ENCODE measurements at places on chromosomes 5 and 9.

DNA sequence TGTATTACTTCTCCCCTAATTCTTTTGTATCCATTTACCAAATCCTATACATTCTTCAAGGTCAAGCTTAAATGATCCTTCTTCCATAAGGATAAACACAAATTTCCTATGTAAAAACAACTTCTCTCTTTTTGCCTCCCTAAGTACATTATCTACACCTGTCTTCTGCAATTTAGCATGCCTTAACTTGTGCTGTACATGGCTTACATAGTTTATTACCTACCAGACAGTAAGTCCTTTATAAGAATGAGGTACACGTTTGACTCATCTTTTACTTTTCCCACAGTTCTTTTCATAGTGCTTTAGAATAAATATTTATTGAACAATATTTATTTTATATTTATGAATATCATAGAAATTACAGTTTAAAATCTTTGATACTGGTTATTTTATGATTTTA, 33.4 kb downstream of the GIN1 start:
- no peak overlapping the region for H3K27ac ChIP-seq
- H3K4me3 ChIP-seq, result no peak overlapping the region
- no peaks in the 10 kb centered on the region for H3K4me1 ChIP-seq
- H3K36me3 ChIP-seq, result peaks cover 5% of the 10 kb centered on the region
- H3K27me3 ChIP-seq, result no peaks in the 10 kb centered on the region
- DNase-seq, result no peak

DNA sequence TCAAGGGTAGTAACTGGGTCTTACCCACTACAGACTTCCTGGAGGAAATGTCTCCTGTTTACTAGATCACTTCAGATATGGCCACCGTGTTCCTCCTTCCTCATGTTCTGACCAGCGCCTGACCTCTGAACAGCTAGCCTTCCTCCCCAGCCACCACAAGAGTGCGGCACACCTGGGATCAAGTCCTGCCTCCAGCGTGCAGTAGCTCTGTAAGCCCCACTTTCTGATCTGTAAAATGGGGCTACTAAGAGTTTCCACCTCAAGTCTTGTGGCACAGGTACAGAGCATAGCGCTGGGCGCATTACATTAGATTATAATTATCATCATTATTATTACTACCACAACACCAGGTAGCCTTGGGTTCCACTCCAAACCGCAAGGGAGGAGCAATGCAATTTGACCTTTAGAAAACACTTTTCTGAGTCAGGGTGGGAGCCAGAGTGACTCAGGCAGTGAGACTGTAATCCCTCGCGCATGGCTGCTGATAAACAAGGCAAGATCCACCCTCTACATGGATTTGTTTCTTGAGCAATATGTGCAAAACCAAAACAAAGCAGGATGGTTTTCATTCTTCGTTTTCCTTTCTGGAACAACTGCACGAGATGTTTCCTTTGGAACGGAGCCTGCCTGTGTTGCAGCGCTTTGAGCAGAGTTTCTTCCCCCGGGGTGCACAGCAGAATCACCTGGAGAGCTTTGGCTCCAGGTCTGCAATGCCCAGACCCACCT, 65.0 kb upstream of the ANGPTL2 start:
- peak; percentile 20 for DNase-seq
- no peaks in the 10 kb centered on the region for H3K27me3 ChIP-seq
- no peak overlapping the region for H3K27ac ChIP-seq
- no peak overlapping the region for H3K4me3 ChIP-seq

DNA sequence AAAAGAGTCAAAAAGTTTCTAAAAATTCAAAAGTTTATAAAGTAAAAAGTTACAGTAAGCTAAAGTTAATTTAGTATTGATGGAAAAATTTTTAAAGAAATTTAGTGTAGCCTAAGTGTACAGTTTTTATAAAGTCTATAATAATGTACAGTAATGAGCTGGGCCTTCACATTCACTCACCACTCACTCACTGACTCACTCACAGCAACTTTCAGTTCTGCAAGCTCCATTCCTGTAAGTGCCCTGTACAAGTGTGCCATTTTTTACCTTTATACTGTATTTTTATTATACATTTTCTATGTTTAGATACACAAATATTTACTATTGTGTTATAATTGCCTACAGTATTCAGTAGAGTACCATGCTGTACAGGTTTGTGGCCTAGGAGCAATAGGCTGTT, 239.5 kb upstream of the MAP3K1 start:
- no peaks in the 10 kb centered on the region for H3K36me3 ChIP-seq
- no peak for DNase-seq
- no peak overlapping the region for H3K27ac ChIP-seq
- no peaks in the 10 kb centered on the region for H3K27me3 ChIP-seq
- H3K4me1 ChIP-seq, result no peaks in the 10 kb centered on the region

DNA sequence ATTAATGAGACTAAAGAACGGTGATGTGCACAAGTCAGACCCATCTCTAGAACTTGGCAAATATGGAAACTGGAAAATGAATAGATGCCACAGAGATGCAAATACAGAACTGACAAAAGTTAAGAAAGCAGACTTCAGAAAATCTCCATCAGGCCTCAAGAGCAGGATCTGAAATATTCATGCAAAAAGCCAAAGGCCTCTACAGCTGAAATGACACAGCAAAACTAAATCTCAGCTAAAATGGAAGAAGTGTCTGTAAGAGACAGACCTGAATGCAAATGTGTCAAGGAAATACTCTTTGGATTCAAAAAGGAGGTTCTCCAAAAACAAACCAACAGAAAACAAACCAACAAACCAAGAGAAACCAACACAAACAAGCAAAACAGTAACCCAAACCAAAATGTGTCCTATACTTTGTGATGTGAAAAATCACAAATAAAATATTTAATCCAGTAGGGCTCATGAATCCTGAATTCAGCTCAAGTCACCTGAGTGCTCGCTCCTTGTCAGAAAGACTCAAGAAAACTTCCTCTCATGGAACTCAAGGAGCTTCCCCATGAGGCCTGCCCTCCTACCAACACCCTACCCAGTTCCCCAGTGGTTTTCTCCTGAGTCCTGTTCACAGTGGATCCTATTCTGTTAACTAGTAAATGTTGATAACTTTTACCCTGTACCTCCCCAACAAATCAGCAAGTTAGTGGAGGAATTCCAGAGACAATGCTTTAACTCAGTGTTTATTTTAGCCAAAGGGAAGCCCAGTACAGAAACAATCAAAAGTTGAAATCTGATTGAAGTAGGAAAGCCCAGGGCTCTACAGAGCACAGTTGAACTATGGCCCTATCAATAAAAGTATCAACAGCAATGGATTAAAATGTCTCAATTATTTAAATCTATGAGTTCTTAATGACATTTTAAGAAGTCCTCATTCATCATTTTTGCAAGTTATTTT, 14.6 kb downstream of the MRPS27 start:
- no peaks in the 10 kb centered on the region for H3K36me3 ChIP-seq
- no peaks in the 10 kb centered on the region for H3K27me3 ChIP-seq
- H3K4me3 ChIP-seq, result no peak overlapping the region
- no peaks in the 10 kb centered on the region for H3K4me1 ChIP-seq
- no peak overlapping the region for H3K27ac ChIP-seq

- H3K4me3 ChIP-seq, result no peak overlapping the region
- no peaks in the 10 kb centered on the region for H3K4me1 ChIP-seq
- H3K27me3 ChIP-seq, result no peaks in the 10 kb centered on the region
- DNase-seq, result no peak
Observed at GRCh38 chr9:3567988-3568387, 42.2 kb upstream of the RFX3 start.

DNA sequence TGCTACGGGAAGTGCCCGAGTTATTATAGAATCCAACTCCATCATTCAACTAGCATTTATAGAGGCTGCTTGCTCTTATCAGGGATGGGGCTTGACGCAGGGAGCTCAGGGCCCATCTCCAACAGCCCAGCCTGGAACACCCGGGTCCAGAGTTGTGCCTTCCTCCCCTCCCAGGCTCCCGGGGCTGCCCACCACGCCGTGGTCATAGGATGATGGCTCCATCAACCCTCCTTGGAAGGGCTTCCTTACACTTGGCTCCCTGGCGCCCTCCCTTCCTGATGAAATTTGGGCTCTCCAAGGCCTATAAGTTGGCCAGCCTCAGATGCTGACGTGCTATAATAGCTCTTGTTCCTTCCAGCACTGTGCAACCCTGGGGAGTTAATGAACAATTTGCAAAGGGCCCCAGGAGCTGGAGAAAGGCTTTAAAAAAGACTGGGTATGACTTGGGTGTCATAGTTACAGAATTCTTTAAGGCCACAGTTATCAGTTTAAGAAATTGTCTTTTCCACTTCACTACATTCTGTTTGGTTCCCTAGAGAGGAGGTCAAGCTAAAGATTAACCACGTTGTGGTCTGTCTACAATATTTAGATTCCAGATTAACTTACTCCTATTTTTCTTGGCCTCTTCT, 42.5 kb upstream of the GADD45G start:
- DNase-seq, result peak; percentile 51
- no peaks in the 10 kb centered on the region for H3K27me3 ChIP-seq
- H3K36me3 ChIP-seq, result no peaks in the 10 kb centered on the region
- H3K27ac ChIP-seq, result no peak overlapping the region

DNA sequence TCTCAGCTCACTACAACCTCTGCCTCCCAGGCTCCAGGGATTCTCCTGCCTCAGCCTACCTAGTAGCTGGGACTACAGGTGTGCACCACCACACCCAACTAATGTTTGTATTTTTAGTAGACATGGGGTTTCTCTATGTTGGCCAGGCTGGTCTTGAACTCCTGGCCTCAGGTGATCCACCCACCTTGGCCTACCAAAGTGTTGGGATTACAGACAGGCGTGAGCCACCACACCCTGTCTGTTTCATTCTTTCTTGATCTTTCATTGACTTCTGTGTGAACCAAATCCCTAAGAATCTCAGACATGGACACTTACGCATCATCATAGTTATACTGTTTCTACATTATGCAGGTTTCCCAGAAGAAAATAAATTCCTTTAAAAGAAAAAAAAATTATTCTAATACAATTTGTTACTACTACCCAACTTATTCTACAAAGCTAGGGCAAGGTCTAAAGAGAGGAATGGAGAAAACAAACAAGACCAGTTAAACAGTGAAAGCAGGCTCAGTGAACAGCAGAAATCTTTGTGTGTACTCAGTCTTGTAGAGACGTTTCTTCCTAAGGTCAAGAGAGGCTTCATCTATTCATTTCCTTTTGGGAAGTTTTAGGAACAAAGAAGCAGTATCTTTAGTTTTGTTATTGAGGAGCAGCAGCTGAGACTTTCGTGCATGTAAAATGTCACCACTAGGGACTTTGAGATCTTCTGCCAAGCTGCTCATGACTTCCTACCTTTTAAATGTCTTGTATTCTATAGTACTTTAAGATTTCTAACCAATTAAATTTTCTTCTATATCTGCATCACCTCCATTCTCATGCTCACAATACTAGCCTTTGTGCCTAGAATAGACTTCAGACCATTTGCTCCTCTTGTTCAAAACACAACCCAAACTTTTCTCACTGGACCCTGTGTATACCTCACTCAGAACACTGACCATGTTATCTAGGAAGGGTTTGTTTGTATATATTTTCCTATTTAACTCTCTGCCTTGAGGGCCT, 5.6 kb upstream of the HMGCR start:
- H3K4me3 ChIP-seq, result no peak overlapping the region
- no peaks in the 10 kb centered on the region for H3K27me3 ChIP-seq
- H3K27ac ChIP-seq, result no peak overlapping the region
- H3K4me1 ChIP-seq, result peaks cover 4% of the 10 kb centered on the region
- no peaks in the 10 kb centered on the region for H3K36me3 ChIP-seq

- H3K4me3 ChIP-seq, result no peak overlapping the region
- H3K27me3 ChIP-seq, result peaks cover 2% of the 10 kb centered on the region
- no peak overlapping the region for H3K27ac ChIP-seq
- H3K36me3 ChIP-seq, result no peaks in the 10 kb centered on the region
- H3K4me1 ChIP-seq, result no peaks in the 10 kb centered on the region
Observed at GRCh38 chr5:171773106-171773505, 12.5 kb upstream of the SMIM23 start.

- peaks cover 14% of the 10 kb centered on the region for H3K36me3 ChIP-seq
- no peaks in the 10 kb centered on the region for H3K27me3 ChIP-seq
- H3K27ac ChIP-seq, result no peak overlapping the region
- H3K4me1 ChIP-seq, result no peaks in the 10 kb centered on the region
- peak; percentile 34 for DNase-seq
Observed at GRCh38 chr5:172156541-172156994, 31.5 kb downstream of the STK10 start.

DNA sequence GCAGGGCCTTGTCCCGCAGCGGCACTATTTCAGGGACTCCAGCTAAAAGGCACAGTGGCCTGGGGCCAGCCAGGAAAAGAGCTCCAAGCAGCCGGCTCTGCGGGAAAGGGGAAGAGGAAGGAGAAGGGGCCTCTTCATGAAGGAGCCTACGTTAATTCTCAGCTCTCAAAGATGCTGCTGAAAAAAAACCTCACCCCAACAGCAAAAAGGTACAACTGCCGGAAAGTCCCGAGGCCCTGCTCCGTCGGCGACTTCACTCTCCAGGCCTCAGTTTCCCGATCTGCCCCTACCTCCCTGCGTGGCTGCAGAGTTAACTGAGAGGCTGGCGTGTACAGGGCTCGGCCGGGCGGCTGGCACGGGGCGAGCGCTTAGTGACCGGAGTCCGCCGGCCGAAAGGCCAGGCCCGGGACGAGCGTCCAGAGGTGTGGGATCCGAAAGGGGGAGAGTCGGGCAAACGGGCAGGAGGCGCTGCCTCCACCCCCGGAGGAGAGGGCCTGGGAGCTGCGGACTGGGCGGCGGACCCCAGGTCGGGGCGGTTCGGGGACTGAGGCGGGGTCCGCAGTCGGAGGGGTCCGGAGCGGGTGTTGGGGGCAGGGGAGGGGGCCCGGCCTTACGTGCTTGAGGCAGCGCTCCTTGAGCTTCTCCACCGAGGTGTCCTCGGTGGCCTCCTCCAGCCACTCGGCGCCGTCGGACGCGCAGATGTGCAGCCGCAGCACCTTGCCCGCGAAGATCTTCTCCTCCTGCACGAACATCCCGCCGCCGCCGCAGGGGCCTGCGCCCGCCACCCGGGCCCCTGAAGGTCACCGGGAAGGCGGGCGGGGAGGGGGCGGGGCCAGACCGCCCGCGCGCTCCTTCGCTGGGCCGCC, 529 bp downstream of the UBAC1 start:
- H3K4me1 ChIP-seq, result no peaks in the 10 kb centered on the region
- DNase-seq, result no peak
- peak overlapping the region; percentile 89 for H3K4me3 ChIP-seq
- peak overlapping the region; percentile 87 for H3K27ac ChIP-seq
- no peaks in the 10 kb centered on the region for H3K27me3 ChIP-seq

DNA sequence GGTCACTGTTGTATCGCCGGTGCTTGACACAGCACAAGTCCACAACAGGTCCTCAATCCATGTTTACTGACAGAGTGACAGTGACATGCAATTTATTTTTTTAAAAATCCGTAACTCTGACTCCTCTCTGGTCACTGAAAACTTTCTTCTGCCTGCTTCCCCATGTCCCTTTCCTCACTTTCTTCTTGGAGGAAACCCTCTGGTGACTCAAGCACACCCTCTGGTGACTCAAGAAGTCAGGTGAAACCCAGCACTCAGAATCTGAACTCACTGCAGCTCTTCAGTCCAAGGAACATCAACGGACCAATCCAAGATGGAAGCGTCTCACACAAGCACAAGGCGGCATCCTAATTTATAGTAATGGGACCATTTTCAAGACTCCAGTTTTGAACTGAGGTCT, 245.9 kb downstream of the FSTL4 start:
- H3K4me1 ChIP-seq, result no peaks in the 10 kb centered on the region
- H3K27me3 ChIP-seq, result no peaks in the 10 kb centered on the region
- no peaks in the 10 kb centered on the region for H3K36me3 ChIP-seq
- H3K27ac ChIP-seq, result no peak overlapping the region
